Stimulated activated CD4-positive, alpha-beta T cell treated with anti-CD3 and anti-CD28 coated beads, TNF-alpha, amount 100 ng/mL, for 1 hour (primary cell): ENCODE measurements at places on chromosomes 1 and 21.

GRCh38 chr1:205251576-205251975 lies 23.8 kb downstream of the TMCC2 start:
- no peak for DNase-seq

DNA sequence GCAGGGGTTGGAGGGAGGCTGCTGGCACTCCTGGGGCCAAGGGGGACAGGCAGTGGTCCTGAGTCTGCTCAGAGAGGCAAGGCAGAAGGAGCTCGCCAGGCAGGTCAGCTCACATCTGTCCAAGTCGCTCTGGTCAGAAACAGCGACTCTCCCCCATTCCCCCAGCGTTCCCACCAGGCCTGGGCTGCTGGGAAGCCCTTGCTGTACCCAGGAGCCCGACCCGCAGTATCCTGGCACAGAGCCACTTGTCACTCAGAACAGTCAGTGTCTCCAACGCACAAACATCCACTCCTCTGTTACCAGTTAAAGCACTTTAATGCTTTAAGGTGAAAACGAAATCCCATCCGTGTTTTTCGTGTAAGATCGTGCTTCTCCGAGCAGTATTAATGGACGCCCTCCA lies 16.6 kb upstream of the CCDC27 start:
- DNase-seq: no peak

GRCh38 chr1:30040081-30041019 lies 683.0 kb downstream of the MATN1 start:
- no peak for DNase-seq

DNA sequence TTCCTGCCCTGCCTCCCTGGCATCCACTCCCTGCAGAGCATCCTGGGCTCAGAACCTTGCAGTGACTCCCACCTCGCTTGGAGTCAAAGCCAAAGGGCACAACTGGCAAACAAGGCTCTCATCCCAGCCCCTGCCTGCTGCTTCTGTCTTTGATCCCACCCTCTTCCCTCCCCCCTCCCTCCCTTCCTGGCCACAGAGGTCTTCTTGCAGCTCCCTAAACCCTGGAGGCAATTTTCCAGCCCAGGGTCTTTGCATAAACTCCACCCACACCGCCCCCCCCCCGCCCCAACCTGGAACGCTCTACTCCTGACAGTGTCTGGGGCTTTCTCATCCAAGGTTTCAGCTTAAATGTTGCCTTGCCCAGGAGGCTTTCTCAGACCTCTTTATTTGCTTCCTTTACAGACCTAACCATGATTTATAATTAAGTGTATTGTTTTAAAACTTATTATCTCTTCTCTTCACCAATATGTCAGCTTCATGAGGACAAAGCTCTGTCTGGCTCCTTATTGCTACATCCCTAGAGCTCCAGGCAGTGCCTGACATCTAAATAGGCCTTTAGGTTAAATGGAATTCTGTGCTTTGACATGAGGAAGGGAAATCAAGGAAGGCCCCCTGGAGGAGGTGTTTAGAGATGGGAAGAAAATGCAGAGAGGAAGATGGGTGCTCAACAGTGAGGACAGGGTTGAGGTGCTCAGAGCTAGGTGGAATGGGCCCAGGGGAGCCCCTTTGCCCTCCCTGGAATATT lies 37.7 kb upstream of the PADI1 start:
- no peak for DNase-seq

GRCh38 chr1:232501854-232502253 lies 128.1 kb downstream of the SIPA1L2 start:
- no peak for DNase-seq

GRCh38 chr1:184801503-184801902 lies 46.8 kb upstream of the EDEM3 start:
- no peak for DNase-seq

GRCh38 chr21:46038871-46039397 lies 57.4 kb downstream of the COL6A1 start:
- no peak for DNase-seq
